ENCODE measurements at places on chromosomes 13 and 19.
A peak's percentile ranks its signal among the peaks of the same experiment; 100 is the strongest.

- no peak overlapping the region for H3K27ac ChIP-seq
- H3K4me3 ChIP-seq = no peak overlapping the region
- H3K27me3 ChIP-seq = peaks cover 8% of the 10 kb centered on the region
- DNase-seq = no peak
- H3K36me3 ChIP-seq = no peaks in the 10 kb centered on the region
- H3K4me1 ChIP-seq = no peaks in the 10 kb centered on the region
Observed at GRCh38 chr13:111519490-111520170, 199.2 kb downstream of the TEX29 start.

- peaks cover 30% of the 10 kb centered on the region for H3K4me1 ChIP-seq
- H3K27me3 ChIP-seq = no peaks in the 10 kb centered on the region
- peak within 1 kb of the TSS; percentile 81 for H3K4me3 ChIP-seq
Observed at GRCh38 chr19:41426952-41427646, at the start of gene B3GNT8. TSS of gene B3GNT8 (minus strand) at chr19:41427374. CDS start at chr19:41426778, 596 bp downstream.

DNA sequence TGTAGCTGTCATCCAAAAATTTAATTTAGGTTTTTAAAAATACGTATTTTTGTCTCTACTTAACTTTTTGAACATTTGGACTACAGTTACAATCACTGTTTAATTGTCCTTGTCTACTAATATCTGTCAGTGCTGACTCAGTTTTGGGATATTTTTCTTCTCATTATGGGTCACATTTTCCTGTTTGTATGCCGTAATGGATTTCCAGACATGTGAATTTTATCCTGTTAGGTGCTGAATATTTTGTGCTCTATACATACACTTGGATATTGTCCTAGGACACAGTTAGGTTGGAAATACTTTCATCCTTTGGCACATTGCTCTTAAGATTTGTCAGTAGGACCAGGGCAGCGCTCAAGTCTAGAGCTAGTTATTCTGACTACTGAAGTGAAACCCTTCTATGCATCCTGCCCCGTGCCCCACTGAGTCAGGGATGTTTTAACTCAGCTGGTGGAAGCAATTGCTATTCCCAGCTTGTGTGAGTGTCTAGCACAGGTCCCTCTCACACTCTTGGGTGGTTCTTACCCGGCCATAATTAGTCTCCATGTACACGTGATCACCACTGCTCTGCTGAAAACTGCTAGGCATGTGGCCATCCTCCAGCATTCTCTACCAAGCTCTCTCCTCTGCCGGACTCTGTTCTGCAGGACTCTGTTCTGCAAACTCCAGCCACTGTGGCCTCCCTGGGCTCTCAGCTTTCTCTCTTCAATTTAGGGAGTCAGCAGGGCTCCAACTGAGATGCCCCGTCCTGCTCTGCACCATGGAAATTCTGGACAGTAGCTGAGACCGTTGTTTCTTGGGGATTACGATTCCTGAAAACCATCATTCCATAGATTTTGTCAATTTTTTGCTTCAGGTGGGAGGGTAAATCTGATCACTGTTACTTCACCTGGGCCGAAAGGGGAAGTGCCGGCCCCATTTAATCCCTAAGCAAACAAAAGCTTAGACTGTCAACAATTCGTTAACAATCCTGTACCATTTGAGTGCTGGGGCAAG lies 11.1 kb downstream of the PROZ start:
- H3K36me3 ChIP-seq = peaks cover 38% of the 10 kb centered on the region
- no peak for DNase-seq
- H3K27me3 ChIP-seq = no peaks in the 10 kb centered on the region
- no peak overlapping the region for H3K4me3 ChIP-seq
- H3K4me1 ChIP-seq = peaks cover 31% of the 10 kb centered on the region
- no peak overlapping the region for H3K27ac ChIP-seq

DNA sequence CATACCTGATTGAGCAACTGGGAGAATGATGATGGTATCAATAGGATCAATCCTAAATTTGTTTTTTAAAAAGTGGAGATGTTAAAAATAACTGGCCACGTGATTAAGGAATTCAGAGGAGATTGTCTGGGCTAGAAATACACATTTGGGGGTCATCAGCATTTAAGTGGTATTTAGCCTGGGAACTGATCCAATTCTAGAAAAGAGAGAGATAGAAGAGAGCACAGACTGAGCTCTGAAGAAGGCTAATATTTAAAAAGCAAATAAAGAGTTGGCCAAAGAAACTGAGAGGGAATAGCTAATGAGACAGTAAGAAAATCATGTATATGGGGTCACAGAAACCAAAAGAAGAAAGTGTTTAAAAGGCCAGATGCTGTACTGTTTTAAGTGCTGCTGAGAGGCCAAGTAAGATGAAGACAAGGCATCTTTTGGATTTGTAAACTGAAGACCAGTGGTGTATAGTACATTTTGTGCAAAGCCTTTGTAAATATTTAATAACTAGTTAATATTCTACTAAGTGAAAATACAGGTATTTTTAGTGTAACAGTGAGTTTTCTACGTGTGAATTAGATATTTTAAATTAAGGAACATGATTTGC lies 40.2 kb downstream of the UBL3 start:
- H3K27ac ChIP-seq = no peak overlapping the region
- no peak for DNase-seq
- H3K36me3 ChIP-seq = no peaks in the 10 kb centered on the region
- H3K4me1 ChIP-seq = no peaks in the 10 kb centered on the region

DNA sequence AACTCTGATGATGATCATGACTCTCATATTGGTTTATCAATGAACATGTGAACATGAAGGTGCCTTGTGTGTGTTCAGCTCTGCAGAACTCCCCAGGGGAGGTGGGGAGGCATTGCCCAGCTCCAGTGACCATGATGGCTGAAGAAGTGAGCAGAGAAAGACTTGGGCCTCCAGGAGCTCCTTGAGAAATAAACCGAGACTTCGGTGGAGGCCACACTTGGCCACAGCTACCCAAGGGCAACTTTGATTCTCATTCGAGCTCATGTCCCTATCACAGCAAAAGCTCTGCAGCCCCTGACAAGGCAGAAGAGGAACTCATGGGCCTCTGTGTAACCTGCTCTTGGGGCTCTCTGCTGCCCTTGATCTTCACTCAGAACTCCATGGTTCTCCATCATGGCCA lies 44.1 kb upstream of the ZNF536 start:
- H3K27me3 ChIP-seq = no peaks in the 10 kb centered on the region
- H3K4me1 ChIP-seq = no peaks in the 10 kb centered on the region
- no peaks in the 10 kb centered on the region for H3K36me3 ChIP-seq
- no peak for DNase-seq

DNA sequence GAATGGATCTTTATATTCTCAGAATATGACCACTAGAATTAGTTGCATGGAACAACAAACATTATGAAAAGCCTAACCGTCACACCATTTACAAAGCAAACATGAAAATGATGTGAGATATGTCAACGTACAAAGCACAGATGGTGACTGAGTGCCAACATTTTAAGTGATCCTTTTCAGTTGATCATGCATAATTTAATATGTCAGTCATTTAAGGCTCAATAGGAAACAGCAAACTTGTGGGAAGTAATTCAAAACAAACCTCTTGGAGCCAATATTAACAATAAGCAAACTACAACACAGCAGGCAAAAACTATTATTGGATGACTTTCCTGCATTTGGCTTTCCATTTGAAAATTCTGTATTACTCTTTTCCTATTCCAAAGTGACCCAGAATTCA lies 277.6 kb downstream of the SLITRK6 start:
- DNase-seq = no peak
- no peaks in the 10 kb centered on the region for H3K27me3 ChIP-seq
- H3K4me1 ChIP-seq = no peaks in the 10 kb centered on the region
- H3K36me3 ChIP-seq = no peaks in the 10 kb centered on the region
- no peak overlapping the region for H3K4me3 ChIP-seq
- no peak overlapping the region for H3K27ac ChIP-seq

GRCh38 chr19:11299946-11300810 lies 4.2 kb downstream of the TSPAN16 start:
- no peaks in the 10 kb centered on the region for H3K36me3 ChIP-seq
- no peaks in the 10 kb centered on the region for H3K4me1 ChIP-seq
- peaks cover 63% of the 10 kb centered on the region for H3K27me3 ChIP-seq
- no peak overlapping the region for H3K27ac ChIP-seq
- H3K4me3 ChIP-seq = no peak overlapping the region

DNA sequence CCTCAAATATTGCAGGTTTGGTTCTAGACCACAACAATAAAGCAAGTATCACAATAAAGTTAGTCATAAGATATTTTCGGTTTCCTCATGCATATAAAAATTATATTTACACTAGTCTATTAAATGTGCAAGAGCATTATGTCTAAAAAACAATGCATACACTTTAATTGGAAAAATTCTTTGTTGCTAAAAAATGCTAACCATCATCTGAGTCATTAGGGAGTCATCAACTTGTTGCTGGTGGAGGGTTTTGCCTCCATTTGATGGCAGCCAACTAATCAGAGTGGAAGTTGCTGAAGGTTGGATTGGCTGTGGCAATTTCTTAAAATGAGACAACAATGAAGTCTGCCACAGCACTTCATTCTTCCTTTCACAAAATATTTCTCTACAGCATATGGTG lies 422.3 kb upstream of the GPC6 start:
- no peak overlapping the region for H3K27ac ChIP-seq
- H3K4me3 ChIP-seq = no peak overlapping the region
- no peaks in the 10 kb centered on the region for H3K36me3 ChIP-seq
- H3K27me3 ChIP-seq = no peaks in the 10 kb centered on the region
- DNase-seq = no peak
- peaks cover 8% of the 10 kb centered on the region for H3K4me1 ChIP-seq

DNA sequence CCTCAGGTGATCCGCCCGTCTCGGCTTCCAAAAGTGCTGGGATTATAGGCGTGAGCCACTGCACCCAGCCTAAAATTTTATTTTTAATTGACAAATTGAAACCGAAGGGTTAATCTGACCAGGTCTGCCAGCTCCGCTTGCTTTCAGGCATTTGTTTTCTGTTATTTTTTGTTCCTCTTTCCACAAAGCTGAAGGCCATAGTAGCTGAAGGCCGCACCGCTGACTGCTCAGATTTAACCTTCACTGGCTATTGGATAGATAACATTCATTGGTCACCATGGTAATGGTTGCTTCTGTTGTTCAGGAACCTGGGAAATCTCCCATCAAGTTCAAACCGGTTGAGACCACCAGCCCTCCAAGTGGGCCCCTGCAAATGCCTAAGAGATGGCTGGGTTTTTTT lies 124.5 kb upstream of the USP29 start:
- H3K27ac ChIP-seq = no peak overlapping the region
- no peaks in the 10 kb centered on the region for H3K27me3 ChIP-seq
- no peak for DNase-seq
- no peaks in the 10 kb centered on the region for H3K4me1 ChIP-seq
- no peak overlapping the region for H3K4me3 ChIP-seq

DNA sequence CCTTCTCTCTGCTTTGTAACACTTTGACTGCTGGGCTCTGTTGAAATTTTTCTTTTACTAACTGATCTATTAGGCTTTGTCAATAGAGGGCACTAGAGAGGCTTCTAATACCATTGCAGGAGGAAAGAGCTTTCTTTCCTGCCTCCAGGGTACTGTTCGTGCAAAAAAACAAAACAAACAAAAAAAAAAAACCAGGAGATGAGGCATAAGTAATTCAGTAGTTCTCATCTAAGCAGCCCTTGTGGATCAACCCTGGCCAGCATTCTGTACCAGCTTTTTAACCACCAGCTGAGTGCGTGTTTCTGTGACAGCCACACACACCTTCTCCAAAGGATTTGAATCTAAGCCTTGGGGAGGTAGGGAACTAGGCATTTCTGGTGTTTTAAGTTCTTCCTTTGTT lies 1707.6 kb upstream of the SLC10A2 start:
- no peak for DNase-seq
- no peaks in the 10 kb centered on the region for H3K4me1 ChIP-seq
- H3K36me3 ChIP-seq = no peaks in the 10 kb centered on the region

- H3K27me3 ChIP-seq = no peaks in the 10 kb centered on the region
- H3K36me3 ChIP-seq = no peaks in the 10 kb centered on the region
- no peak overlapping the region for H3K27ac ChIP-seq
Observed at GRCh38 chr13:111508902-111509509, 188.6 kb downstream of the TEX29 start.

DNA sequence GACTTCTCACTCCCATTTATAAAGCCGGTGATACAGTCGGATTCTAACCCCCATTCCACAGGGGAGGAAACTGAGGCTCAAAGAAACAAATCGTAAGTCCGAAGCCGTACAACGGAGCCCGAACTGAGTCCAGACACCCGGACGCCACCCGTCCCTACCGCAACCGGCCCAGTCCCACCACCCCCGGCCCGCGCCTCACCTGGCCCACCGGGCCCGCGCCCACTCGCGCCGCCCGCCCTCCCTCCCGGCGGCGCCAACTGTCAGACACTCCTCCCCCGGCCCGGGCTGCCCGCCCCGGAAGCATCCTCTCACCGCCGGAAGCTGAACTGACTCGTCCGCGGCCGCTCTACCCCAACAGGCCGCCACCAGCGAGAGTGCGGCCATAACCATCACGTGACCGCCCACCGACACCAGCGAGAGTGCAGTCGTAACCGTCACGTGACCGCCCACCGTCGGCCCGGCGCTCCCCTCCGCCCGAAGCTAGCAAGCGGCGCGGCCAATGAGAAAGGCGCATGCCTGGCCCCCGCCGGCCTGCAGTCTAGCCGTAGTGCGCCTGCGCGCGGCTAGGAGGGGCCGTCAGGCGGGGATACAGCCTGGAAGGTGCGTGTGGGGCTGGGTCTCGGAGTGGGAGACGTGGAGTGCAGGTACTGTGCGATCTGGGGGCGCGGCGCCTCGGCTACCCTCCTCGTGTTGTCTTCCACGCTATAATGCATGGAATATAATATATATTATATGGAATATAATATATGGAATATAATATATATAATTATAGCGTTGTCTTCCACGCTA lies at the start of the genes C19orf47 and PLD3:
Gene C19orf47 (minus strand): TSS at position 273 of the 789 bp plus-strand sequence. CDS start 6,540 bp downstream, outside the sequence.
Gene PLD3 (plus strand): TSS at position 571 of the 789 bp plus-strand sequence. CDS start 17,789 bp downstream, outside the sequence.
- H3K27ac ChIP-seq = peak within 1 kb of the TSS; percentile 87
- H3K36me3 ChIP-seq = peaks cover 5% of the 10 kb centered on the region
- peaks cover 35% of the 10 kb centered on the region for H3K4me1 ChIP-seq

DNA sequence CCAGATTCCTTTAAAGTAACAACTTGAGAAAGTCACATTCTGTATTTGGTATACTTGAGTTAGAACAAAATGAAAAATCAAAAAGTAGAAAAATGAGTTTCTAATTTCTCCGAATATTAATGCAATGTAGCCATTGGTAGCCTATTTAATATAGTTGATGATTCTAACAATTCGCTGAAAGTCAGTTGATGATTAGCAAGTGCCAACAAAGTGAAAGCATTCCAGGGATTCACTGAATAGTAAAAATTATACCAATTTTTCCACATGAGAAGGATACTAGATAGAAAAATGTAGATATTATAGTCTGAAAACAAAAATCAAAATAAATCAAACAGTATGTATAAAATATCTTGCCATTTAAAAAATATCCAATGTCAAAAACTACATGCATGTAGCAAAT lies 117.2 kb downstream of the FREM2 start:
- H3K4me1 ChIP-seq = no peaks in the 10 kb centered on the region
- H3K27ac ChIP-seq = no peak overlapping the region
- no peaks in the 10 kb centered on the region for H3K36me3 ChIP-seq
- no peak overlapping the region for H3K4me3 ChIP-seq
- no peak for DNase-seq
- H3K27me3 ChIP-seq = no peaks in the 10 kb centered on the region

- no peak overlapping the region for H3K4me3 ChIP-seq
- H3K27ac ChIP-seq = no peak overlapping the region
- no peaks in the 10 kb centered on the region for H3K27me3 ChIP-seq
- no peak for DNase-seq
- no peaks in the 10 kb centered on the region for H3K36me3 ChIP-seq
Observed at GRCh38 chr13:34462843-34463242, 479.2 kb upstream of the NBEA start.

- H3K4me1 ChIP-seq = peaks cover 31% of the 10 kb centered on the region
- peaks cover 64% of the 10 kb centered on the region for H3K27me3 ChIP-seq
- H3K4me3 ChIP-seq = peak overlapping the region; percentile 76
- DNase-seq = peak; percentile 91
- H3K36me3 ChIP-seq = peaks cover 1% of the 10 kb centered on the region
- peak overlapping the region; percentile 67 for H3K27ac ChIP-seq
Observed at GRCh38 chr19:45677351-45678230, 9.6 kb downstream of the GIPR start.

GRCh38 chr13:37618554-37618953 lies 20.0 kb upstream of the POSTN start:
- no peaks in the 10 kb centered on the region for H3K27me3 ChIP-seq
- no peak overlapping the region for H3K4me3 ChIP-seq
- no peaks in the 10 kb centered on the region for H3K4me1 ChIP-seq
- no peak for DNase-seq

Measured in activated naive CD4-positive, alpha-beta T cell treated with anti-CD3 and anti-CD28 coated beads, Interleukin-2, amount 10 ng/mL, durations not matched to agents 7 days and 5 days (primary cell).